Stromal cell of bone marrow (primary cell): ENCODE measurements at places on chromosomes 5 and 9.

GRCh38 chr5:179367491-179367890 lies 22.2 kb upstream of the ADAMTS2 start:
- no peak for DNase-seq

GRCh38 chr9:134329886-134330285 lies 3.6 kb downstream of the RXRA start:
- DNase-seq: no peak

- no peak for DNase-seq
Measured at GRCh38 chr9:70030156-70030555, 13.5 kb upstream of the MAMDC2 start.

GRCh38 chr5:172455511-172456061 lies 1.3 kb upstream of the SH3PXD2B start:
- DNase-seq: peak; percentile 63

DNA sequence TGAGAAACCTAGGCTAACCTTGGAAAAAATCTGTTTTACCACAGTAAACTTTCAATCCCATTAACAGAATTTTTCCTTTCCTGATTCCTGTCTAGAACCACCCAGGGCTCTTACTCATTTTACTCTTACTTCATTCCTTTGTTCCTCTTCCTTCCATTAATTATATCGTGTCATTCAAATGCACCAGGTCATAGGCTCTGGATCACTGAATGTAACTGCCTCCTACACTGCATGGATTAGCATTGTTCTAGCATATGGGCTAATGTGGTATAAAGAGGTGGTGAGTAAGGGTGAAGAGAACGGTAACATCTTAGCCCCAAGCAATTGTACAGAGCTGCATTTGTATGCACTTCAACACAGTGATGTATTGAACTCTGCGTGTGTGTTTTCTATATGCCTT lies 49.5 kb upstream of the SPINK5 start:
- no peak for DNase-seq

GRCh38 chr5:16582081-16582480 lies 34.7 kb downstream of the RETREG1 start:
- no peak for DNase-seq

DNA sequence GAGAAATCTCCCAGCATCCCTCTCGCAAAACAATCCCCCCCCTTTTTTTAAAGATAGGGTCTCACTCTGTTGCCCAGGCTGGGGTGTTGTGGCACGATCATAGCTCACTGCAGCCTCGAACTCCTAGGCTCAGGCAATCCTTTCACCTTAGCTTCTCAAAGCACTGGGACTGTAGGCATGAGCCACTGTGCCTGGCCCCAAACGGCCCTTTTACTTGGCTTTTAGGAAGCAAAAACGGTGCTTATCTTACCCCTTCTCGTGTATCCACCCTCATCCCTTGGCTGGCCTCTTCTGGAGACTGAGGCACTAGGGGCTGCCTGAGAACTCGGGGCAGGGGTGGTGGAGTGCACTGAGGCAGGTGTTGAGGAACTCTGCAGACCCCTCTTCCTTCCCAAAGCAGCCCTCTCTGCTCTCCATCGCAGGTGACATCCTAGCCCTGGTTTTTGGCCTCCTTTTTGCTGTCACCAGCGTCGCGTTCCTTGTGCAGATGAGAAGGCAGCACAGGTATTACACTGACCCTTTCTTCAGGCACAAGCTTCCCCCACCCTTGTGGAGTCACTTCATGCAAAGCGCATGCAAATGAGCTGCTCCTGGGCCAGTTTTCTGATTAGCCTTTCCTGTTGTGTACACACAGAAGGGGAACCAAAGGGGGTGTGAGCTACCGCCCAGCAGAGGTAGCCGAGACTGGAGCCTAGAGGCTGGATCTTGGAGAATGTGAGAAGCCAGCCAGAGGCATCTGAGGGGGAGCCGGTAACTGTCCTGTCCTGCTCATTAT lies 6.8 kb downstream of the CA9 start:
- no peak for DNase-seq

DNA sequence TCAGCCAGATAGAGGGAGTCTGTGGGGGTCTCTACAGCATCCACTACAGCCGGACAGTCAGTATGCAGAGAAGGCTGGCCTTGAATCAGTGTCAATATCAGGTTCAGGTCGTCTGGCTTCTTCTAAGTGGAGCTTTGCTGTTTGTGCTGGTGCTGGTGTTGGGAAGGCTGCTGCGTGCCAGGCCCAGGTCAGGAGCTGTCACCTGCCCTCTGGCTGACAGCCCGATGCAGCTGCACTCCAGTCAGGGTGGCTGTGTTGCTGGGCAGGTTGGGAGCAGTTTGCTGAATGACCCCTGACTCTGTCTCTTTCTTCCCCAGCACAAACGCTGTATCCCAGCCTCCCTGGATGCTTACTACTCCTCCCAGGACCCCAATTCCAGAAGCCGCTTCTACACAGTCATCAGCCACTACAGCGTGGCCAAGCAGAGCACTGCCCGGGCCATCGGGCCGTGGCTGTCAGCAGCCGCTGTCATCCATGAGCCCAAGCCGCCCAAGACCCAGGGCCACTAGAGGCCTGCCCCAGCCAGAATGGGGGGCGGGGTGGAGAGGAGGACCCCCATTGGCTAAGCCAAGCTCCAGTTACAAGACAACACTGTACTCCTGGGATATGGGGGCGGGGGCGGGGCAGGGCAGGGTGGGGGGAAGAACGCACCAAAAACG lies 61.6 kb downstream of the NSG2 start:
- no peak for DNase-seq
